Activated T-helper 1 cell treated with anti-CD3 and anti-CD28 coated beads, Interleukin-12 subunit alpha, Interleukin-12 subunit beta, Interleukin-2, Interleukin-4 antibody, amounts not matched to agents 30 ng/mL and 10 ng/mL and 1 ng/mL, durations not matched to agents 14 hours and 24 hours and 36 hours (primary cell): ENCODE measurements at places on chromosomes 5 and 9. TPM values are rescaled to one million over a fixed set of nuclear protein-coding genes. Genes with fewer than 3 reads are reported as not detected.

DNA sequence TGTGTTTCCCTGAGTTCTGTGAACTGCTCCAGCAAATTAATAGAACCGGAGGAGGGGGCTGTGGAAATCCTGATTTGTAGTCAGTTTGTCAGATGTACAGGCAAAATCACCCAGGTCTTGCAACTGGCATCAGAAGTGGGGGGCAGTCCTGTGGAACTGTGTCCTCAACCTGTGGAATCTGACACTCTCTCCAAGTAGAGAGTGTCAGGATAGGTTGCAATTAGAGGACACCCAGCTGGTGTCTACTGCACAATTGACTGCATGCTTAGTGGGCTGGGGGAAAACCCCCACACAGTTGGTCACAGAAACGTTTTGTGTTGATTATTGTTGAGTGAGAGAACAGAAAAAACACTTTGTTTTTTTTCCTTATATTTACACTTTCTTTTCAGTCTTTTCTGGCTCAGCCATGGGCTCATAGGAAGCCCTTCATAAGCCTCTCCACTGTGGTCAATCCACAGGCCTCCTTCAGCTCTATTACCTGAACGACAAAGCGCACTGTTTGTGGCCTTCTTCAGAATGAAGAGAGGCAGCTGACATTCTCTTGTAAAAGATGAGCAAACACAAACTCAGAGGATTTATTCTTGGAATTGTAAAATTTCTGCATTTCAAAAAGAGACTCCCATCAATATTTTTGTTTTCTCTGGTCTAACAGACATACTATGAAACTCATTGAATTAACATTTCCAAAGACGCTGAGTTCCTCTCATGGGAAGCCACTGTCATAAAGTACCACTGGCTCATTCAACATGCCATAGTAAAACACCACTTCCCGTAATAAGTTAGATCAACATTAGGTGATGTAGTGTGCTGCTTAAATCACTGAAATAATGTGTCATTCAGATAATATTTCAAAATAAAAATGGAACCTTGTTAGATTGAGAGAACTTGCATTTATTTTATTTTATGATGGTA, 348.9 kb upstream of the RFX3 start:
- DNase-seq = no peak

- DNase-seq = no peak
These were observed 4.9 kb upstream of the RAPGEF1 start for GRCh38 chr9:131744720-131745201.

The NUTM2F gene
- not detected in 2 replicates for total RNA-seq

- no peak for DNase-seq
These were observed 49.5 kb upstream of the ELOVL7 start for GRCh38 chr5:60893521-60893920.

DNA sequence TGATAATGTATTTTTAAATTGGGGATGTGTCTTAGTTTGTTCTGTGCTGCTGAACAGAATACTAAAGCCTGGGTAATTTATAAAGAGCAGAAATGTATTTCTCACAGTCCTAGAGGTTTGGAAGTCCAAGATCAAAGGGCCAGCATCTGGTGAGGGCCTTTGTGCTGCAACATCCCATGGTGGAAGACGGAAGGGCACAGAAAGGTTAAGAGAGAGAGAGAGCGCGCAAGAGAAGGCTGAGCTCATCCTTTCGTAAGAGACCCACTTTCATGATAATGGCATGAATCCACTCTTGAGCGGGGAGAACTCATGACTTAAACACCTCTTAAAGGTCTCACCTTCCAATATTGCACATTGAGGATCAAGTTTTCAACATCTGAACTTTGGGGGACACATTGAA, 79.1 kb upstream of the GOLM1 start:
- no peak for DNase-seq

DNA sequence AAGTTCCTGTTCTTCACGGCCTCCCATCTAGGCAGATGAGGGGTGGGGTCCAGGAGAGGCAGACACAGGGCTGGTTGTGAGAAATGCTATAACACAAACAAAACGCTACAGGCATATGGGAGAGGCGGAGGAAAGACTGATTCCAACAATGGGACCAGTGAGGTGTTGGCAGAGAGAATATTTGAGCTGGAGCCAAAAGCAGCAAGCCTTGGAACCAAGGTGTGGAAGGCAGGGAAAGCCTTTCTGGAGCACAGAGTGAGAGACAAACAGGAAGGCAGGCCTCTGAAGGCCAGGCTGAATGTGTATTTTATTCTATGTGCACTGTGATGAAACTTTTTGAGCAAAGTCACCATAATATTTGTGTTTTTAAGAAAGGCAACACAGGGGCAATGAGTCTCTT, 2.9 kb downstream of the ATPSCKMT start:
- DNase-seq = no peak

- DNase-seq = no peak
These were observed 1072.4 kb upstream of the CDH6 start for GRCh38 chr5:30121043-30121442.

DNA sequence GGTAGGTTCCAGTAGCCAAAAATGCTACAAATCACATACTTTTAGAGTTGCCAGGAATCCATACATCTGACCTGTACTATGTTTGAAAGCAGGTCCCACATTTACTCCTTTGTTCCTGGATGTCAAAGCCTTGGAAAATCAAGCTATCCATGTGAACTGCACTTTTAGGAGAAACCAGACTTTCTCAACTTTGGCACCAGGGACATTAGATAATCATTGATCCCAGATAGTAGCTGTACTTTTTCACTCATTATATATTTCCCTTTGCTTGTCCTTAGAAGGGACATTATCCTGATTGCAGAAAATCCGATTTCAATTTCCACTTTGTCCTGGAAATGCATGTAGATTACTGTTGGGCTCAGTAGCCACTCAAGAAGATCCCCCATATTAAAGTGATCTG, 44.1 kb upstream of the SLC28A3 start:
- DNase-seq = no peak

DNA sequence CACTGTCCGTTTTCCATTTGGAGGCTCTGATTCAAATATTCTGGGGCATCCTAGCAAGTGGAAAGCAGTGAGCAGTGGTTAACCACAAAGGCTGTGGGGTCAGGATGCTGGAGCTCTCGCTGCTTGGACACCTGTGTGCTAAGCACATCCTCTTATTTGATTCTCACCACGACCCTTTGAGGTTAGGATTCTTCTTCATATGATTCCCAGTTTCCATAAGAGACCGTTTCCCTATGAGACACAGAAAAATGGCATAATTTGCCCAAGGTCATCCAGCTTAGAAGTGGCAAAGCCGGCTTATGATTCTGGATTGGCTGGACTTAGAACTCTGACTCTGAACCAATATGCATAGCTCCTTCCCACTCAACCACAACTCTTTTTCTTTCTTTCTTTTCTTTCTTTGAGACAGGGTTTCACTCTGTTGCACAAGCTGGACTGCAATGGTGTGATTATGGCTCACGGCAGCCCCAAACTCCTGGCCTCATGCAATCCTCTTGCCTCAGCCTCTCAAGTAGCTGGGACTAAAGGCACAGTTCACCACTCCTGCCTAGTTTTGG, 207.7 kb downstream of the TTLL11 start:
- DNase-seq = no peak

GRCh38 chr5:149707097-149707496, 23.0 kb upstream of the PPARGC1B start:
- DNase-seq = no peak

The MED10 gene
- total RNA-seq = 60.2 and 67.1 TPM in 2 replicates

GRCh38 chr5:89313804-89314588, 431.0 kb upstream of the MEF2C start:
- DNase-seq = no peak

The TSPAN17 gene
- 34.1 and 35.3 TPM in 2 replicates for total RNA-seq

- no peak for DNase-seq
These were observed 201.3 kb downstream of the GABRG2 start for GRCh38 chr5:162268694-162269481.

The ABO gene
- 0.34 and 0.60 TPM in 2 replicates for total RNA-seq

- DNase-seq = no peak
These were observed 70.0 kb downstream of the KLHL3 start for GRCh38 chr5:137665678-137666460.

DNA sequence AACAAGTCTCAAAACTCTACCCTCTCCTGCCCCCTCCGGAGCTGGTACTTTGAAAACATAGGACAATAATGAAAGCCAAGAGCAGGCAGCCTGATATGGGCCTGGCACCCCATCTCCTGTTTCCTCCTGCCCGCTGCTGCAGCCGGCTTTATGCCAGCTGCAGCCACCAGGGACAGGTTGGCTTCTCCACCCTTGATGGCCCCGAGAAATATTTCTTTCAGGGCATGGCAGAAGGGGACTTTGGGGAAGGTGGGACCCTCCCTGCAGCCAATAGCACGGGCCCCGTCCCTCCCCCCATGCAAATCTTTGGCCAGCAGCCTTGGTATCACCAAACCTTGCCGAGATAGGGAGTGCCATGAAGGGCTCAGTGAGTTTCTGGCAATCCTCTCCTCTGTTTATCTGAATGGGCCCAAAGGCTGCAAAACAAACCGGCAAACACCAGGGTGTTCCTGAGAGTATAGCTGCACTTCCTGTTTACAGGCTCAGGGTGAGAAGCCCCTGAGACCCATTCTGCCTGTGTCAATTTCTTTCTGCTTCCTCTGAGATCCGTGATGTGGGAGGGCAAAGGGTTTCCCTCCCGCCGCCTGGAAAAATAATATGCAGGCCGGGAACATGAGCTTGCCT, 73.4 kb upstream of the BOD1 start:
- DNase-seq = no peak

GRCh38 chr5:87008751-87009560, 258.7 kb upstream of the RASA1 start:
- no peak for DNase-seq

The PCDHAC1 gene
- total RNA-seq = not detected in 2 replicates

DNA sequence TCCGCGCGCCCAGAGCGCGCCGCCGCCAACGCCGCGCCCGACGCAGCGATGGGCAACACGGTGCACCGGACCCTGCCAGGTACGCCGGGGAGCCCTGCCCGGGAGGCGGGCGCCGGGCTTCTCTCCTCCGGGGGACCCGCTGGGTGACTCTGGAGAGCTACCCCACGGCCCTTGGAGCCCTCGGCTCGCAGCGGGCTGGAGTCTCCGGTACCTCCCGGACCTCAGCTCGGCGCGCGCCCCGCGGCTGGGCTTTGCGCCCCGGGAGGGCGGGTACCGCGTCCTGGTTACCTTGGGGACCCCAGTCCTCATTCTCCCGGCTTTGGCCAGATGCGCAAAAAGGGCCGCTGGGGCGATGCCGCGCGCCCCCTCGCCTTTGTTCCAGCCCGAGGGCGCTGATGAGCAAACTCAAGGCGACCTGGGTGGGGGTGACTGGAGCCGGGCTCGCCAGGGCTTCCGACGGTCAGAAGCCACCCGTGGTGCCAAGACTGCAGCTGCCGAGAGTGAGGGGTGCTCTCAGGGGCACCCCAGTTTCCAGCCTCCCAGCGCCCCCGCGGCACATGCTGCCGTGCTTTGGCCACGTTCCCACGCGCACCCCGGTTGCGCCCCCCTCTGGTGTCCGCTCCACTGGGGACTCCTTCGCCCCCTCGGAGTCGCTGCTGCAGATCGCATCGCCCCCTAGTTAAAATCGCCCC, 442 bp downstream of the NEURL1B start:
- no peak for DNase-seq

The INSL4 gene
- 0.10 TPM in 1 of 2 replicates, not detected in the other for total RNA-seq

The ZNF354C gene
- total RNA-seq = 3.5 and 4.1 TPM in 2 replicates

DNA sequence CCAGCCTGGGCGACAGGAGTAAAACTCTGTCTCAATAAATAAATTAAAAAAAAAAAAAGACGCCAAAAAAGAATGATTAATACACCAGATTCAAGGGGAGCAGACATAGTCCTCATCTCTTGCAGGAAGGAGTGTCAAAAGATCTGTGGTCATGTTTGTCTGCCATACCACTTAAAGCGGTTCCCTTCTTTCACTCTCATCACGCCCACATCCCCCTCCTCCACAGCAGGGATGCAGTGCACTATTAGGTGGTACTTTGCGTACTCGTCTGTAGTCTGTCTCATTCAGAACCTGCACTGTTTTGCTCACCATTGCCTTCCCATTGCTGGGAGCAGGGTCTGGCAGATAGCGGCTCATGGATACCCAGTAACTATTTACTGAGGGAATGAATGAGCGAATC, 11.2 kb downstream of the CDHR2 start:
- DNase-seq = no peak

DNA sequence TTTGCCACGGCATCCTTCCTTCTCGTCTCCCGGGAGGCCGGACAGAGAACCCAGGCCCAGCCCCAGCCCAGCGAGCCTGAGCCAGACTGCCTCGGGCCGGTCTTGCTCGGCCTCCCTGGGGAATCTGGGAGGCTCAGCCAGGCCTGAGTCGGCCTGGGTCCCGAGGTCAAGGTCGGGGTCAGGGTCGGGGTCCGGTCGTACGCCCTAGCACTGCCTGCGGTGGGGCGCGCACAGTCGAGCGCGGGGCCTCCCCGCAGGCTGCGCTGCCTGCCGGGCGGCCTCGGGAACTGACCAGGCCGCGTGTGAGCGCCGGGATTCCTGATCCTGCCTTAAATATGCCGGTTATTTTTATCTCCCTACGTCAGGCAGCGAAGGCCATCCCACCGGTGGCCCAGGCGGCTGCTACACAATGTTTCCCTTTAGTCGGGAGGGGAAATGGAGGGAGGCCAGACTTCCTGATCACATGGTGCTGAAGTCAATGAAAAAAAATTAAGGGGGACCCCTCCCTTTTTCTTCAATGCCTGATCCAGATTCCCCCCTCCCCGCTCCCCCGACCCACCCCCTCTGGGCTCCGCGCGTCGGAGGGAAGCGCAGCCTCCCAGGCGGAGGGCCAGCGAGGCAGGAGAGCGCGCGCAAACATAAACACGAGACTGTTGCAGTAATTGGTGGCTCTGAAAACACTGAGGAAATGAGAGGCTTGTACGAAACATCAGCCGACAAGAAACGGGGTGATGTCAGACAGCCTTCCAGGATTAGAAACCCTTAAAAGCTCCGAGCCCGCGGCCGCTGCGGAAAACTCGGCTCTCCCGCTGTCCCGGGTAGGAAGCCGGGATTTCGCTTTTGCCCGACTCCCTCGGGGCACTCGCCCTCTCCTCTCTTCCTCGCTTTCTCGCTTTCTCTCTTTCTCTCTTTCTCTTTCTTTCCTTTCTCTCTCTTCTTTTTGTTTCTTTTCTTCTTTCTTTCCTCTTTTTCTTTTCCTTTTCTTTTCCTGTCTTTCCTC, 148.2 kb upstream of the KLF4 start:
- no peak for DNase-seq

The ZNF366 gene
- total RNA-seq = not detected in 2 replicates

The MAMDC2 gene
- total RNA-seq = not detected in 2 replicates

- DNase-seq = no peak
These were observed 299.7 kb downstream of the NFIB start for GRCh38 chr9:14014218-14014617.

- DNase-seq = peak; percentile 4
These were observed 177.2 kb downstream of the OSTF1 start for GRCh38 chr9:75265525-75265972.
